Muscle of back (tissue), 13 donors: ENCODE measurements at places on chromosomes 1 and 21. TPM values are rescaled to one million over a fixed set of nuclear protein-coding genes. Genes with fewer than 3 reads are reported as not detected.

DNA sequence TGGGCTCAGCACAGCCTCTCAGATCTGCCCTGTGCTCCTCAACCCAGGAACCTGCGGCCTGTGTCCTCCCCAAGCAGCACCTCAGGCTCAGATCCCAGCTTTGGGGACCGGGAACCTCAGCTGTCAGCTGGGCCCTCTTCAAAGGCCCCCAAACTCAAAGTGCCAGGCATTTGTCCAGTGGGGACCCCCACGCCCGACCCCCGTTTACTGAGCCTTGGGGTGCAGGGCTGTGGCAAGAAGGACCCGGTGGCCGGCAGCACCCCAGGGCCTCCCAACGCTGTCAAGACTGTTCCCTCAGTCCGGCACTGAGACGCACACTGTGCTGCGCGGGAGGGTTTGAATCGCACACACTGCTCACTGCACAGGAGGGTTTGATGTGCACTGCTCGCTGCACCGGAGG lies 35.0 kb downstream of the MORN1 start:
- no peak for DNase-seq

GRCh38 chr1:173117761-173118160 lies 67.0 kb upstream of the TNFSF18 start:
- DNase-seq: no peak

DNA sequence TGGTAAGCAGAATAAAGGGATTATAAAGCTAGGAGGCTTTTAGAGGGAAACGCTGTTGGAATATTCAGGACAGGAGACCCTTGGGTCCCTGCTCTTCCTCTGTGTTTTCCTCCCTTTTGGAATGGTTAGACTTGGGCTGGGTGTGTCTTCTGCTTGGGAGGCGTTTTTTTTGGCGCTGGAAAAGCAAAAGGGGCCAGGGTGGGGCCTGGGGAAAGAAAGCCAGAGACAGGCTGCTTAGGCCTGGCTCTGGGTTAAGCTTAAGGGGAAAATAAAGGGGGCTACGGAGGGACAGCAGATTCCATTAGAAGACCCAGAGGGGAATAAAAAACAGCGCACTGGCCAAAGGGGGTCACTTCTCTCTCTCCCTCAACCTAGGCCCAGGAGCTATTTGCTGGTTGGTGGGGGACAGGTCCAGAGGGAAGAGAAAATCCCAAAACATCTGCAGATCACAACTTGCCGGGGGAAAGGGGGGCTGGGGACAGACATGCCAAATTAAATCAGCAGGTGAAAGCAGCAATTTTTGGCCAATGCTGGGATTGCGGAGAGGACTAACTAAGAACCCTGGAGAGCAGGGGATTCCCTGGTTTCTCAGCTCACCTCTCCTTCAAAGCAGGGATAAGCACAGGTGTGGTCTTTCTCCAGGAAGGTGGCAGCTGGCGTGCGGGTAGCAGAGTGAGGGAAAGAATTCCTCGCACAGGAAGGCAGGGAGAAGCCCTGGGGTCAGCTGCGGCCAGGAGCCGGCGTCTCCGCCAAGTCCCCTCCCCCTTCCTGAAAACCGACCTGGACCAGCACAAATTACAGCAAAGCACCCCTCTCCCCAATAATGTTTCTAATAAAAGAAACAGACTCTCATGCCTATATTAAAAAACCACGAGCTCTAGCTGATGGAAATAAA lies 82.2 kb upstream of the AK4 start:
- peak; percentile 81 for DNase-seq

DNA sequence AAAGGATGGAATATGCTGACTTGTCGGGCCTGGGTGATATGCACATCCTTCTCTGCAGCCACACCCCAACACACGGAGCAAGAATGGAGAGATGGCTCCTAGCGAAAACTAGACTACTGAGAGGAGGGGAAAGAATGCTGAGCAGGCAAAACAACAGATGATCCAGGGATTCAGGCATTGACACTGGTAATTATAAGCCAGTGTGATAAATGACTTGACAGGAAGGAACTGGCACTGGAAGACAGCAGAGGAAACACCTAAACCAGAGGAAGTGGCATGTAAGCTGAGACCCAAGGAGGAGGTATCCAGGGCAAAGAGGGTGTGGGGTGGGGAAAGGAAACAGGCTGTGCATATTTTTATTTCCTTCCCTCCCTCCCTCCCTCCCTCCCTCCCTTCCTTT lies 31.7 kb upstream of the KHDRBS1 start:
- DNase-seq: no peak

DNA sequence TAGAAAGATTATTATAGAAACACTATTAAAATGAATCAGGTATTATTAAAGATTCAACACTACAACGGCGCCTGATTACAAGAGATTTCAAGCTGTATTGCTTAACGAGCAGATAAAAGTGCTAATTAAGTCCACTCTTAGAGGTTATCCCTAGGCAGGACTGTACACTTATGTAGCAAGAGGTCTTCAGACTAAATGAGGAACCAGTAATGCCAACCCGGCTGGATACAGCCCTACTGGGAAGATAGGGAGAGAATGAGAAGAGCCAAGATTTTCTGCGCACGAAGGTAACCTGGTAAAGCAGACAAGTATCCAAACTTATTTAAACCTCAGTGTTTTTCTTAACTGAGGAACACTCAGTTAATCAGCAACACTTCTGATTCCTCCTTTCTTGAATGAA lies 115.7 kb upstream of the HIVEP3 start:
- no peak for DNase-seq

GRCh38 chr1:8032366-8032910 lies 6.3 kb upstream of the ERRFI1 start:
- no peak for DNase-seq

- no peak for DNase-seq
These were observed 1.7 kb upstream of the CHI3L2 start for GRCh38 chr1:111225717-111226400.

GRCh38 chr1:236284291-236284721 lies 2.5 kb upstream of the ERO1B start:
- DNase-seq: no peak

DNA sequence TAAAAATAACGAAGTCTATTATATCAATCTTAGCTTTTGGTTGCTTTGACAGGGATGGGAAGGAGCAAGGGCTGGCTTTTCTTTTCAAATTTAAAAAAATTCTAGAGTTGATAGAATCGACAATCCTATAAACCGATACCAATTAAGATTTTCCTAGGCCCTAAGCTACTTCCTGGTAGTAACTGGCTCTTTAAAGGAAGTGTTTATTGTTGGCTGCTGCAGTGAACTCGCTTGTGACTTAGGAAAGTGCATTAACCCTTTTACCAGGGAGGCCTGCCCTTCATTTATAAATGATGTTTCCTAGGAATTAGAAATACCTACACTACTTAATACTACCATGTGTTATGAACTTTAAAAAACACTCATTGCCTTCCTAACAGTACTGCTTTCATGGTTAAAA lies 33.2 kb downstream of the ATP5PF start:
- no peak for DNase-seq

GRCh38 chr21:32336711-32337110 lies 38.1 kb downstream of the MRAP start:
- DNase-seq: no peak

DNA sequence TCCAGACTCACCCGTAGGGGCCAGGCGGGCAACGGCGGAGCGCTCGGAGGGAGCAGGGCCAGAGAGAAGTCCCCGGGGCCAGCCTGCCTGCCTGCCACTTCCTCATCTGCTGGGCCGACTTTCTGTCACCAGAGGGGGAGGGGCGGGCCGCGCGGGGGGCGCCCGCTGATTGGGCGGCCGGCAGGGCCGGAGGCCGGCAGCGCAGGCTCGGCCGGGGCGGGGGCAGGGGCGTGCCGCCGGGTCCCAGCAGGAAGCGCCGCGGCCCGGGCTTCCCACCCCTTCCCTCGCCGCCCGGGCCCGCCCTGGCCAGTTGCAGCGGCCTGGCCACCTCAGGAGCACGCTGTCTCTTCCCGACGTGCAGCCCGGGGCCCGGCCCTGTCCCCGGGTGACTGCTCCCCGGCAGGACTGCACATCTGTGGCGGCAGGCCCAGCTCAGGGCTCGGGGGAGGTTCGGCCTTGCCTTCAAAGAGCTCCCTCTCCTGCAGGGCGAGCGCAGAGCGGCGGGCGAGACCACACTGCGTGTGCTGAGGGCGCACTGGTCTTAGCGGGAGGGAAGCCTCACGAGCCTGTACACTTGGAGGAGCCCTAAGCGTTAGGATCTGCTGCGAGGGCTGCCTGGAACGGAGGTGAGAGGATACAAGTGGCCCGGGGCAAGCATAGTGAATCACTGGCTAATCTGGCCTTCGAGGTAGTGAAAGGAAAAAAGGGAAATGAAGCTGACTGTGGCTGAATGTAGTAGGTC lies at the start of gene ELOVL1:
Gene ELOVL1 (minus strand): TSS at position 108 of the 742 bp plus-strand sequence. CDS start 2,402 bp downstream, outside the sequence.
- DNase-seq: peak; percentile 95

GRCh38 chr1:86951430-86951829 lies 37.0 kb downstream of the HS2ST1 start:
- no peak for DNase-seq

DNA sequence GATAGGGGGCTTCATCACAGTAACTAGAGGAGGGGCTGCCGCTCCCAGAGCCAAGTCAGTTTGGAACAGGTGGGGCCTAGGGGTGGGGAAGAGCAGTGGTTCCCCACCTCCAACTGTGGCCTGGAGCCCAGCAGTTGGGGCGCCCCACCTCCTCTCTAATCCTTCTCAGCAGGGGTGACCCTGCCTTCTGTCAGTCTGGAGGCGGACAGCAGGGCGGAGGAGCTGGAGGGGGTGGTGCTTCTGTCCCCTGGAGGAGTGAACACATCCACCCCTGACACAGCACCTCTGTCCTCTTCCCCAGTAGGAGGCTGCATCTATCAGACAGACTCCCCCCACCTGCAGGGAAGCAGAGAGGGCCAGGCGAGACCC lies 73.8 kb downstream of the MRPL37 start:
- DNase-seq: no peak

- no peak for DNase-seq
These were observed 41.4 kb downstream of the ANP32E start for GRCh38 chr1:150194381-150195031.

DNA sequence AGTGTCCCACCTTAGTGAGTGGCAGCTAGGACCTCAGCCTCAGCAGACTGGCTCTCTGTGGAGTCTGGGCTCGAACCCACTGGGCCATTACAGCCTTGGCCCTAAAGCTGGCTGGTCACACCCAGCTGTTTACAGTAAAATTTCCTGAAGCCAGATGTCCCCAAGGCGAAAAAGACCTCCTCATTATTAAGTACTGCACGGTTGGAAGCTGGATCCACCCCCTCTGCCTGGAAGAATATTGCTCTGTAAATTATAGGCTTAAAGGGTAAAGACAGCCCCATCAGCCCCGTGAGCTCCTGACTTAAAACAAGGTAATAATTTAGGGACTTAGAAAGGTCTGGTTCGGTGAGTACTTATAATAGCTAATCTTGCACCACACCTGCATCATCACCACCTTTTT lies 30.3 kb upstream of the TMEM51 start:
- no peak for DNase-seq

DNA sequence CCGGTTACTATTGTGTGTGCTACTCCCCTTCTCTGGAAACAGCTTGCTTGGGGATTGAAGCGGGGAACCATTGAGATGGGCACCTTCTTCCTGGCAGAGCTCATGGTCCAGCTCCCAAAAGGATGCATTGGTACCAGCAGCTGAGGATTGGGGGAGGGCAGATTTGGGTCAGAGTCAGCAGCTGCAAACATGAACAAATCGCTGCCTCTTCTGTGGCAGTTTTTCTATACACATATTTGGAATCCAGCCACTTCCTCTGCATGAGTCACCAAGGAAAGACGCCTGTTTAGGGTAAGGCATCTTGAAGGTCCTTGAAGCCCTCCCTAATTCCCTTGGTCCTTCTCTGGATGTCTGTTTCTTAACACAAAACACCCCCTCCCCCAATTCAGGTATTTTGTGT lies 104.7 kb downstream of the DAB1 start:
- no peak for DNase-seq

The F13B gene
- polyA plus RNA-seq: not detected

The ELAVL4 gene
- 0.25 TPM for polyA plus RNA-seq

The IGSF21 gene
- not detected for polyA plus RNA-seq

The LRRC47 gene
- polyA plus RNA-seq: 48.6 TPM

The PRDM2 gene
- polyA plus RNA-seq: 33.5 TPM
